C1 segment of cervical spinal cord (tissue), 14 donors: ENCODE measurements at places on chromosomes 3 and 15.

DNA sequence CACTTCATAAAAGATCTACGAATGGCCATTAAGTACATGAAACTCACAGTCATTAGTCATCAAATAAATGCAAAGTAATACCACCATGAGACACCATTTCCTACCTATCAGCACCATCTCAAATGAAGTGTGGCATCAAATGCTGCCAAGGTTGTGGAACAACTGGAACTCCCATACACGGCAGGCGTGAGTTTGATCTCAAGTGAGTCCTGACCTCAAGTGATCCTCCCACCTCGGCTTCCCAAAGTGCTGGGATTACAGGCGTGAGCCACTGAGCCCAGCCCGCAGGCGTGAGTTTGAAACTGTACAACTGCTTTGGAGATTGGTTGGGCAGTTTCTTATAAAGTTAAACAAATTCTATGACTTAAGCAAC lies 28.8 kb upstream of the HDAC11 start:
- no peak for DNase-seq

DNA sequence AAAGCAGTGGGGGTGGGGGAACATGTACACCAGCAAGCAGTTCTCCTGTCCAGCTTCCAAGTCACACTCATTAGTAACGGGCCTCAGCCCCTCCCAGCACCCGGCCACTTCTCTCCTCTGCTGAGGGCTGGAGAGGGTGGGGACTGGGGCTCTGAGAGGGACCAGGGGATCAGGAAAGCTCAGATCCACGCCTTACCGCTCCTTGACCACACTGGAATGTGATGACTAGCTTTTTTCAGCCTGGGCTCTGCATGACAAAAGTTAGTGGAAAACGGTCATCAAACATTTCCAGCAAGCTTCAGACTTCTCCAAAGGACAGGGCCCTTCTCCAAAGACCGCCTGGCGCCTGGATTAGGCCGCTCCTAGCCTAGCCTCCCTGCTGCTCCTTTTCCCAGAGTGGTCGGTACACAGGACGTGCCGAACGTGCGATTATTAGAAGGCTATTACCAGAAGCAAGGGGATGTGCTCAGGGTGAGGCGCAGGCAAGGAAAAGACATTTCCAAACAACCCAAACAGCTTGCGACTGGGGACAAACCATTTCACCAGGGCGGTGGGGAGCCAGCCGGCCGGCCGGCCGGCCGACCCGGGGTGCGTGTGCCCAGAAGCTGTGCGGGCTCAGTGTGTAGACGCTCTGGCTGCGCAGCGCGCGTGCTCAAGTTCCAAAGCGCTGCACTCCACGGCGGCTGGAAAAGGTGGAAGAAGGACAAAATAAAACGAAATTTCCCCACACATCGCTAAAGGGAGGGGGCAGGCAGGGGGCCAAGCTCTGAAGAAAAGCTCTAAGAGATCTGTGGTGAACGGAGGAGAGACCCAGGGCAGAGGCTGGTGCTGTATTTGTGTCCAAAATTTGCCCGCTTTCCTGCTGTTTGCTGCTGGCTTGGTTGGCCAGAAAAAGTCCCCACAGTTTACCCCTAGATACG lies 51.0 kb upstream of the SSR3 start:
- peak; percentile 13 for DNase-seq

DNA sequence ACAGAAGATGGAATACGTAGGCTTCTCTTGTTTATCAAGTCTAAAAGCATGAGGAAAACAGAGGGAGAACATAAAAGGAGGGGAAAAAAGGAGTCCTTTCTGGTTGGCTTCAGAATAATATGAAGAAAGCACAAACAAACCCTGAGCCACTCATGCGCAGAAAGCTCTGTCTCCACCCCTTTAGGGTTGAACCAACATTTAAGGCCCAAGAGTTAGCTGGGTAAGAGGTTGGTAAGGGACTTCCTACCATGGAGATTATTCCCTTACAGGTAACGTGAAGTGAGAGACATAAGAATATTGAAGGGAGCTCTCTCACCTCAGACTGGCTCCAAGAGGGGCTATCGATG lies 145.3 kb downstream of the RORA start:
- DNase-seq, result no peak

DNA sequence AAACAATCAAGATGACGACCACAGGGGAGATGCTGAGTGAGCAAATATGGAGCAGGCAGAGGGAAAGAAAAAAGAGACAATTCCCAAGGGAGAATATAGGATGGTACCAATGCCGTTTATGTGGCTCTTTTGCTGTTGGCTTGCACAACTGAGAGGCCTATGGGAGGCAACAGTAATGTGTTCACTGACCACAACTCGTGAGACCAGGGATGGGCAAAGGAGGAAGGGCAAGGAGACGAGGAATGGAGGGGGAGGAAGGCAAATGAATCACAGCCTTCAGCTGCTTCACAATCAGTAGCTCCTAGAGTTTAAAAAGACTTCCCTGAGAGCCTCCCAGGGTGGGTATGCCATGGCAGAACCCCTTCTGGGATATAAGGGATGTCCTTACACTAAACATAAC lies 131.5 kb downstream of the SLC9A9 start:
- DNase-seq, result no peak

DNA sequence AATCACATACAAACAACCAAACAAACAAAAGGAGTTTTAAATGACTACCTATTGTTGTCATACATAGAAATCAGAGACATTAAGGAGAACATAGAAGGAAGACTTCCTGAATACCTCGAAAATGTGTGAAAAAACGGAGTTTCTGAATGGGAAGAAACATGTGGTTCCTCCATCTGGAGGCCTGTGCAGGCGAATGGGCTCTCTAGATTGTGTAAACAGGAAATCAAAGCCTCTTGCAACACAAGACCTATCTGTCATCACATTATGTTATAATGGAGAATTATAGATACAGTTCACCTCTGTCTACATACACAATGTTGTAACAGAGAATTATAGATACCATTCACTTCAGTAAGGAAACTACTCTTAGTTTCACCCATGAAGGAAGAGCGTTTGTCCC lies 44.1 kb downstream of the RUBCN start:
- no peak for DNase-seq

DNA sequence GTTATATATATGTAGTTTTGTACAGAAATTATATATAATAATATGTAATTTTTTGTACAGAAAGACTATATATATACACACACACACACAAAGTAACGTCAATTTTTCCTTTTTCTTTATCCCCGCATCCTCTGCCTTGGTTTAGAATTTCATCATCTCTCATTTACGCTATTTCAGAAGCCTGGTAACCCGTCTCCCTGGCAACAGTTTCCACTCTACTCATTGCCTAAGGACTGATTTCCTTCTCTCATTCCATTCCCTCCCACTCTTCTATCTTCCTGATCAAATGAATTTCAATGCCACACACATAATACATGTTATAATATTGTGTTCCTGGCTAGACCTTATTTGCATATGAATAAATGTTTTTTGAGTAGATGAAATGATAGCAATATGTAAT lies 47.8 kb upstream of the NDN start:
- DNase-seq, result no peak

- no peak for DNase-seq
These were observed 991 bp downstream of the SOX2 start for GRCh38 chr3:181712553-181713279.

DNA sequence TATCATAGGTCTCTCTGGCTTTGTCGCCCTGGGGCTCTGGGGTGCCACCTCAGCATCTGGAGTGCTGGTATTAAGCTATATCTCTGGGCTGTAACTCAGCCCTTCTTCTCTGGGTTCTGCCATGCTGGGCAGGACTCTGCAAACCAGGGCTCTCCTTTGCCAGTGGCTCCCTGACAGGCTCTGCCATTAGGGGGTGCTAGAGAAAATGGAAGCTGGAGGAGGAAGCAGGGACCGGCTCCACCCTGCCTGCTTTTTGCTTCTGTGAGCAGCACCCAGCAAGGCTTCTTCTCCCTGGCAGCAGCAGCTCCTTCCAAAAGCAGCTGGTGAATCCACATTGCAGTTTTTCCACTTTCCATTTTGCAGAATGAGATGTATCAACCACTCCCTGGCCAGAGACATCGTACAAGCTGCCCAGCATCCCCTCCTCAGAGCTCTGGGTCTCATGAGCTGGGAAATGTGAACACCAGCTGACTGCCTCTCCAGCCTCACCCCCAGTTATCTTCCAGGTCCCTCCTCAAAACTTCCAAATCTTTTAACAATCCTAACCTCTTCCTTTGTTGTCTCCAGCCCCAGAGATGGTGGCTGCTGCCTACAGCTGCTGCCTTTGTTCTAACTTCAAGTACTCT lies 165.0 kb downstream of the ABHD5 start:
- peak; percentile 26 for DNase-seq

DNA sequence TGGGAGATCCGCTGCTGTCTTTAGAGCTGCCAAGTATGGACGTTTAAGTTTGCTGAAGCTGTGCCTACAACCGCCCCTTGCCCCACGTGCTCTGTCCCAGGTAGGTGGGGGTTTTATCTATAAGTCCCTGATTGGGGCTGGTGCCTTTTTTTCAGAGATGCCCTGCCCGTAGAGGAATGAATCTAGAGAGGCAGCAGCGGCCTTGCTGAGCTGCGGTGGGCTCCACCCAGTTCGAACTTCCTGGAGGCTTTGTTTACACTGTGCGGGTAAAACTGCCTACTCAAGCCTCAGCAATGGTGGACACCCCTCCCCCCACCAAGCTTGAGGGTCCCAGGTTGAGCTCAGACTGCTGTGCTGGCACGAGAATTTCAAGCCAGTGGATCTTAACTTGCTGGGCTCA lies 83.4 kb upstream of the FGF7 start:
- no peak for DNase-seq

- DNase-seq, result no peak
These were observed 302.8 kb upstream of the RBMS3 start for GRCh38 chr3:28978092-28978491.

DNA sequence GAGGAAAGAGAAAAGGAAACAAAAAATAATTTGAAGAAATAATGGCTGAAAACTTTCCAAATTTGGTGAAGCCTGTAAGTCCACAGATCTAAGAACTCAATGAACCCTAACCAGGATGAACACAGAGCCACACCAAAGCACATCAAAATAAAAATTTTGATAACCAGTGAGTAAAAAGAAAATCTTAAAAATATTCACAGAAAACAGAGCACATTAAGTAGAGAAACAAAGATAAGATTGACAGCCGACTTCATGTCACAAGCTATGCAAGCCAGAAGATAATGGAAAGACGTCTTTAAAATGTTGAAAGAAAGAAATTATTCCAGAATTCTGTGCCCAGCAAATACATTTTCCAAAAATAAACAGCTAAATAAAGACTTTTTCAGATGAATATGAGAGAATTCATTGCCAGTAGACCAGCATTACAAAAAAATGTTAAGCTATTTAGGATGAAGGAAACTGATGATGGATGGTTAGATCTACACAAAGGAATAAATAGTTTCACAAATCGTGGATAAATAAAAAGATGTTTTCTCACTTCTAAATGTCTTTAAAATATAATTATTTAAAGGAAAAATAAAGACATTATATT lies 140.2 kb upstream of the SKOR1 start:
- DNase-seq, result no peak

DNA sequence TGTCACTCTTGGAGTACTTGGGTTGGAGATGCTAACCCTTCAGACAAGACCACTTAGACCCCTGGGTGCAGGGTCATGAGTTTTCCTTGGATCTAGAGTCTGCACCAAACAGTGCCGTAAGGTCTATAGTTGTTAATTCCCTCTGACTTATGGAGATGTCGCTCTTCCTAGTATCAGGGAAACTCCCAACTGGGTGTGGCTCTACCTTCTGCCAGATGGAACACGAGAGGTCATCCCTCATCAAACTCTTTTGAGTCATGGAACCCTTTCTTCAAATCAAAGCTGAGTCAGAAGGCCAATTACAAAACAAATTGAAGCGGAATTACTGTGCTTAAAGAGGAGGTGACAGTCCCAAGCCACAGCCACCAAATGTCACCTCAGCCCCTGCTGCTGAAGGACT lies 514.9 kb upstream of the PROK2 start:
- no peak for DNase-seq

DNA sequence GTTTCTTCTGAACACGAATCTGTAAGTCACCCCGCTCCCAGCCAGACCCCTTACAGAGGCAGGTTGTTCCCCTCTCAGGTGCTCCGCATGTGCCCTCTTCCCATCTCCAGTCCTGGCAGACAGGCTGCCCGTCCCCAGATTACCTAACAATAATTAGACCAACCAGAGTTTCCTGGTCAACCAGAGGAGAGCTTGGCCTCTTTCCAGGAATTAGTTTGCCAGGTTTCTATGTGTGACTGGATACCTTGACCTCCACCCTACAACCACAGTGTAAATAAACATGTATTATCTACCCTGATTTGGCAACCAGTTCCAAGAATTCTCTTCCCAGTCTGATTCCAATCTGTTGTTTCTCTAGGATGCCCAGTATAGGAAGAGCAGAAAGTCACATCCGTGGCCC lies 178.0 kb upstream of the UMPS start:
- DNase-seq, result no peak

DNA sequence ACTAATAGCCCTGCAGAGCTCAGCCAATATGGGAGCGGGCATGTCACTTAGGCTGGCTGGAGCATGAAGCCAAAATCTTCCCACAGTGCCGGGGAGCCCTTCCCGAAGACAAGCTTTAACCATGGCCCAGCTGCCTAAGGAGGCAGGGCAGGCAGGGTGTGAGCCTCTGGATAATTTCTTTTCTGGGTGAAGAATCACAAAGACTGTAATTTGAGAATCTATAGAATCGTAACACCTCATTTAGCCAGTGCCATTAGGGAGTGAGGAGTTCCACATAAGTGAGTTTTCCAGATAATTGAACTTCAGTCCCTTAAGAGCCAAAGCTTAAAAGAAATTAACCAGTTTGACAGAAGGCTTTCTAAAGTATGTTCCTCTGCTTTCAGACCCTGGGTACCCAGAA lies 40.2 kb upstream of the TLE3 start:
- no peak for DNase-seq

DNA sequence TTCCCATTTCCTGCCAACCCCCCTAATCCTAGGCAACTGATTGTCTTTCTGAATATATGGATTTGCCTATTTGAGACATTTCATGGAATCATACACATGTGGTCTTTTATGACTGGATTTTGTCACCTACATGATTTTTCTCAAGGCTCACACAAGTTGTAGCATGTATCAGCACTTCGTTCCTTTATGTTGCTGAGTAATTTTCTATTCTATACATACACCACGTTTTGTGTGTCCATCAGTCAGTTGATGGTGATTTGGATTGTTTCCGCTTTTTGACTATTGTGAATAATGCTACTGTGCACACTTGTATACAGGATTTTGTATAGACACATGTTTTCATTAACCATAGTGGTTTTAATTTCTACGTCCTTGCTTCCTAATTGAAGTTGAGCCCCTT lies 203.1 kb downstream of the ITPR1 start:
- DNase-seq, result no peak
